Activated naive CD8-positive, alpha-beta T cell treated with anti-CD3 and anti-CD28 coated beads, Interleukin-2, amount 10 ng/mL, durations not matched to agents 7 days and 5 days (primary cell): ENCODE measurements at places on chromosomes 1 and 21.

DNA sequence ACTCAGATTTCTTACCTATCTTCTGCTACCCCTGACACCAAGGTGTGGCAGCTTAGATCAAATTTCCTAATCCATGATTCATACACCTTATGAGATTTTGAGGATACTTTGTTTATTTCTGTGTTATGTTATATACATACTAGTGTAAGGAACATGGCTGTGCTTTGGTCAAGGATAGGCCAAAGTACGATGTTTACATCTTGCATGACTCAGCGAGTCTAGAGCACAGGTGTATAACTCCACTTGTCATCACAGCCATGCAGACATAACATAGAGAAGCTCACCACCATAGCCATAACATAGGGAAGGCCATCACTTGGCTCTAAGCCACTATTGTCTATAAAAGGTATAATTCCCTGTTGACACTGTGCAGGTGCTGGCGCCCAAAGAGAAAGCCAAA lies 61.2 kb downstream of the GBP6 start:
- no peaks in the 10 kb centered on the region for H3K27me3 ChIP-seq
- no peak overlapping the region for H3K27ac ChIP-seq
- no peak for DNase-seq

DNA sequence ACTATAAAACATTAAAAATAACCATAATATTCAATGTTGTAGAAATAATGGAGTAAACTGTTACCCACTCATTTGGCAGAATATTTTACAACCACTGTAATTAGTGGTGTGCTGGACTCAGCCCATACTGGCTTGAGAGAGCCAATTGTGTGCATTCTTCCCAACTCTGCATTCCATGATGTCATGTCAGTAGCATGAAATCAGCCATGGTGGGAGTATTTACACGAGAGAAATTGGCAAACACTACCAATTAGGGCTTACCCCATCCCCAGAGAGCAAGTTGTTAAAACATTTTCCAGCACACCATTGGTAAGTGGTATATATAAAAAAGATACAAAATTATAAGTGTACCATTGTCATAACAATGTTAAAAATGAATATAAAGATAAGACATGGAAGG lies 19.1 kb upstream of the QSOX1 start:
- H3K4me1 ChIP-seq, result peaks cover 6% of the 10 kb centered on the region
- H3K27ac ChIP-seq, result no peak overlapping the region
- no peak for DNase-seq
- no peaks in the 10 kb centered on the region for H3K36me3 ChIP-seq

- H3K4me1 ChIP-seq, result no peaks in the 10 kb centered on the region
- no peak overlapping the region for H3K4me3 ChIP-seq
- no peak overlapping the region for H3K27ac ChIP-seq
- H3K36me3 ChIP-seq, result no peaks in the 10 kb centered on the region
- H3K27me3 ChIP-seq, result no peaks in the 10 kb centered on the region
Measured at GRCh38 chr1:244280859-244281258, 170.8 kb downstream of the ADSS2 start.

- no peak overlapping the region for H3K4me3 ChIP-seq
- no peaks in the 10 kb centered on the region for H3K36me3 ChIP-seq
- peaks cover 7% of the 10 kb centered on the region for H3K27me3 ChIP-seq
Measured at GRCh38 chr1:42146626-42147320, 6.4 kb upstream of the GUCA2B start.
